ENCODE measurements at places on chromosomes 6 and 20.

GRCh38 chr20:46307139-46307998, 929 bp downstream of the CDH22 start:
- peak; percentile 73 for DNase-seq

DNA sequence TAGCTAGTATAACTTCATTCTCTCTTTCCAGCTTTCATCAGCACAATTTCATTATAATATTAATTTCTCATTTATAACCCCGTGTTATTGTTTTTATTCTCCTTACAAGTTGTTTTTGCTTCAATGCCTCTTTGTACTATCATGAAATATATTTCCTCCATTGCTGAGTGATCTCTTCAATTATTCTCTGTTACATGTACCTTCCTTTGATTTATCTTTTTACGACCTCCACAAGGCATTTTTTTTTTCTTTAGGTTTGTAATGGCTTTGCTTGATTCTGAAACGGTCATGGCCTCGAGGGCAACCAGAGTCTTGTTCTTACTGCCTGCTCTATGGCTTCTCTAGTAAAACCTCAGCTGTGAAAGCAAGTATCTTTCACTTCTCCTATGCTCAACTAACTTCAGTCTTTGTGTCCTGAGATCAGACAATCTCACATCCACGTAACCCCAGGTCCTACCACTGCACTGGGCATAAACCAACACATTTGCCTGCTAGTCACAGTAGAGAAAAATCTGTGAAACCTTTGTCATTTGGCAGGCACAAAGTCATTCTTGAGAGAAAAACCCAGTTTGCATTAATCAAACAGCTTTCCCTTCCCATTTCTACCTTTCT, 119.9 kb downstream of the UST start:
- no peak for DNase-seq

DNA sequence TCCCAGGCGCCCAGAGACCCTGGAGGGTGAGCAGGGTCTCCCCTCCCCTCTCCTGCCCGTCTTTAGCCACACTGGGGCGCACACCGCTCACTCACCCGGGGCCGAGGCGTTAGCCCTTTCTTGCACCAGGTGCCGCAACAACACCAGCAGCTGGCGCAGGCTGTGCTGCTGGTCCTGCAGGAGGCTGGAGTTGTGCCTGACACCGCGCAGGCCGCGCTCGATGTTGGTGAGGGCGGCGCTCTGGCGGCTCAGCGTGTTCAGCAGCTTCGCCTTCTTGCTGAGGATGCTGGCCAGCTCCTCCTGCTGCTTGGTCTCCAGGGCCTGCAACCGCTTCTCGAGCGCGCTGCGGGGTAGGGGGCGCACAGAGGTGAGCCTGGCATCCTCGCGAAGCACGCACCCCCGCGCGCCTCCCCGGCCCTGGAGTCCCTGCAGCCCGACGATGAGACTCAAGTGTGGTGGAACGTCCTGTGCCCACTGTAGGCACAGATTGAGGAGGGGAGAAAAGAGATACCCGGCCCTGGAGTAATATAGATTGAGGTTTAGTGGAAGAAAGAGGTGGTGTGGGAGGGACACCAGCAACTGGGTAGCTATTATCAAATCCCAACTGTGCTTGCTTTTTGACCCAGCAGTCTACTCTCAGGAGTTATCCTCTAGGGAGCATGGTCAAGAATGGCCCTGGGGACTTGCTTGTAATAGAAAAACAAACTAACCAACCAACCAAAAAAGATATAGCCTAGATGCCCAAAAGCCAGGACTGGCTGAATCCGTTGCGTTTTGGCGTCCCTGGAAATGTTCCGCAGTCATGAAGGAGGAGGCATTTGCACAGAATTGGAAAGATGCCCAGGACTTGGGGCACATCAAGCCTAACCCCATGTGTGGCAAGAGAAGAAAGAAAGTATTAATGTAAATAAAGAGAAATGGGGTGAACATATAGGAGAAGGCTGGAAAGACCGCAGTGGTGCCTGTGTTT, 30.9 kb downstream of the ANGPT4 start:
- DNase-seq = no peak

GRCh38 chr20:6673071-6673470, 94.4 kb upstream of the BMP2 start:
- no peak for DNase-seq

- no peak for DNase-seq
Measured at GRCh38 chr20:48287021-48287494, 501.8 kb upstream of the SULF2 start.

- no peak for DNase-seq
Measured at GRCh38 chr20:42083280-42083679, 465.1 kb upstream of the CHD6 start.

DNA sequence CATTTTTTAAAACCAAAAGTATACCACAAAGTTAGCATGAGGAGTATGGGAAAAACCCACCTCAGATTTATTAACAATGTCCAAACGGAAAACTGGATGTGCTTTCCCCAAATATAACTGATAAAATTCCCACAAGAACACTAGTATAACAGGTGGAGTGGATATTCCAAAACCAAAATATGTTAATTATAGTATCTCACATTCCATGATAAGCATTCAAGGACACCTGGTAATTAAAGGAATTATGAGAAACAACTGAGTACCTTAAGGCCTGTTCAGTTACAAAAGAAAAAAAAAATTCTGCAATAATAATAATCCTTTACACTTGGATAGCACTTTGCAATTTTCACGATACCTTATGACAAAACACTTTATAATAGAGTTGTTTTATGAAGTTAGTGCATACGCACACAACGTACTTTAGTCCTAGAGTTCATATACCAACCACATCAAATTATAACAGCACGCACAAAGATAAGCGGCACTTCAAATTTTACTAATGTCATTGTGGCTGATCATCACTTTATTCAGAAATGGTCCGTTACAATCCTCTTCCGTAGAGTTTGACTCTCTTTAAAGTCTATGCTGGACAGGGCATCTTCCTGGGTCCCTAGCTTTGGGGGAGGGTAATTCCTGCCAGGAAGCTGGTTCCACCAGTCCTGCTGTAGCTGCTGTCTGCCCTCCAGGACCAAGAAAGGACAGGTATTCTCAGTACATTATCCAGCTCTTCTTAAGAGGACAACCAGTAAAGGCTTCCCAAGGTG, 1.7 kb downstream of the CDK19 start:
- no peak for DNase-seq

GRCh38 chr6:92779746-92780145, 639.6 kb downstream of the EPHA7 start:
- no peak for DNase-seq

- no peak for DNase-seq
Measured at GRCh38 chr6:130122243-130122642, 100.5 kb downstream of the SAMD3 start.

- DNase-seq = no peak
Measured at GRCh38 chr6:37615564-37616340, 81.9 kb downstream of the MDGA1 start.

DNA sequence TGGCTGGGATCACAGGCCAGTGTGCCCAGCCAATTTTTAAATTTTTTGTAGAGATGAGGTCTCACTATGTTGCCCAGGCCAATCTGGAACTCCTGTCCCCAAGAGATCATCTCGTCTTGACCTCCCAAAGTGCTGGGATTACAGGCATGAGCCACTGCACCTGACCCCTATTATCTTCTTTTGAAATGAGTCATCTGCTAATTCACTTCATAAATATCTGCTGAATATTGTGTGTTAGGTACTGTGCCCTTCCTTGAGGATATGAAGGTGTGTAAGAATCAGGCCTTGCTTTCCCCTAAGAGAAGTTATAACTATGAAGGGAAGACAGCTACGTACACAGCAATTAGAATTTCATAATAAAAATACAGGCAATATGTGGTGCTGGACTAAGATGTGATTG, 8.2 kb downstream of the ATRN start:
- no peak for DNase-seq

DNA sequence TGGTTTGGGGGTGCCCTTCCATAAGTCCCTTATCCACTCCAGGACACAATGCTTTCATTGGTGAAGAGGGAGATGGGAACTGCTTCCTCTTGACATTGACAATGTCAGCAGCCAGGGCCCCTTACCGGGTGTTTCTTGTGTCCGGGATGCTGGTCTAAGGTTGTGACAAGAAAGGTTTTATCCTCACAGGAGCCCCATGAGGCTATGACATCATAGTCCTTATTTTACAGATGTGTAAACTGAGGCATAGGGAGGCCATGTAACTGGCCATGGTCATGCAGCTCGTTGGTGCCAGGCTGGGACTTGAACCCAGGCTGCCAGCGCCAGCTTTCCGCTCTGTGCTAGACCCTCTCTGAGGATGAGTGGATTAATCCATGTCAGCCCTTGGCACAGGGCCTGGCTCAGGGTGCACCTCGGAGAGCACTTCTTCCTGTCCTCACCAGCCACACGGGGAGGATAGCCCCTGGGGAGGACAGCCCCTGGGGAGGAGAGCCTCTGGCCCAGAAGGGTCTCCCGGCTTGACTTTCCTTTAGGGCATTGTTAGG, 157.3 kb downstream of the SYCP2 start:
- no peak for DNase-seq

GRCh38 chr20:44594730-44595129, 12.4 kb downstream of the PKIG start:
- DNase-seq = no peak

DNA sequence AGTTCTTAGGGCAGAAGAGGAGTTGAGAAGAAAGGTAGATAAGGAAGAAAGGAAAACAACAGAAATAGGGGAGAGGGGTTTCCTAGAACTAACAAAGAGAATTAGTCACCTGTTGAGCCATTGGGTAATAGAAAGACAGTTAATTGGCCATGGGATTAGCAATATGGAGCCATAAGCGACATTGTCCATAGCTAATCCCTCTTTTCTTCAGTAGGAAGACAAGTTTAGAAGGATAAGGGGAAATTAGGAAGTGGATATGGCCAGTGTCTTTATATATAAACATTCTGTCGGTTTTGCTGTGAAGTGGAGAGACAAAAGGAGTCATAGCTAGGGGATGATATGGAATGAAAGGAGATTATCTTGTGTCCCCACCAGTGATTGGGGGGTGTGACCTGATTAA, 43.9 kb upstream of the COL10A1 start:
- DNase-seq = no peak

- DNase-seq = no peak
Measured at GRCh38 chr6:3894590-3895311, 45.6 kb downstream of the FAM50B start.

GRCh38 chr6:24699521-24700359, 19.2 kb downstream of the C6orf62 start:
- DNase-seq = peak; percentile 26

DNA sequence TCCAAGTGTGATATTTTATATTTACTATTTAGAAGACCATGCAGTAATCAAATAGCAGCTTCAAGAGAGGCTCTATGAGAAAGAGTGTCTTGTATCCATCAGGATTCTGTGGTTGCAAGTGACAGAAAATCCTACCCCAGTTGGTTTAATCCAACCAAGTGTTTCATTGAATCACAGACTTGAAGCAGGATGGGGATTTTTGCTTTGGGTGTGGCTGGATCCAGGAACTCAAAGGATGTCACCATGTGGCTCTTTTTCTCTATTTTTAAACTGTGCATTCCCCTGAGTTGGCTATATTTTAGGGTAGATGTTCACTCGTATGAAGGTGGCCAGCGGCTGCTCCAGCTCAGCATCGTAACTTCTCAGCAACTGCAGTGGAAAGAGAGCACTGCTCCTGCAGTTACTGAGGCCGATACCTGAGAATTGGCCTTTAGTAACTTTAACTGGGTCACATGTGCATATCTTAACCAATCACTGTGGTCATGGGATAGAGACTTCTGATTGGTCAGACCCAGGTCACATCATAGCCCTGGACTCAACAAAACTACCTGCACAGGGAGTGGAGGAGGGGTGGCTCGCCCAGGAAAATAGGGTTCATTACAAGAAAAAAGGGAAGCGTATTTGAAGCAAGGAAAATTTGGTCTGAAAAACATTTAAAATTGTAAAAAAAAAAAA, 396.1 kb upstream of the SULF2 start:
- no peak for DNase-seq

DNA sequence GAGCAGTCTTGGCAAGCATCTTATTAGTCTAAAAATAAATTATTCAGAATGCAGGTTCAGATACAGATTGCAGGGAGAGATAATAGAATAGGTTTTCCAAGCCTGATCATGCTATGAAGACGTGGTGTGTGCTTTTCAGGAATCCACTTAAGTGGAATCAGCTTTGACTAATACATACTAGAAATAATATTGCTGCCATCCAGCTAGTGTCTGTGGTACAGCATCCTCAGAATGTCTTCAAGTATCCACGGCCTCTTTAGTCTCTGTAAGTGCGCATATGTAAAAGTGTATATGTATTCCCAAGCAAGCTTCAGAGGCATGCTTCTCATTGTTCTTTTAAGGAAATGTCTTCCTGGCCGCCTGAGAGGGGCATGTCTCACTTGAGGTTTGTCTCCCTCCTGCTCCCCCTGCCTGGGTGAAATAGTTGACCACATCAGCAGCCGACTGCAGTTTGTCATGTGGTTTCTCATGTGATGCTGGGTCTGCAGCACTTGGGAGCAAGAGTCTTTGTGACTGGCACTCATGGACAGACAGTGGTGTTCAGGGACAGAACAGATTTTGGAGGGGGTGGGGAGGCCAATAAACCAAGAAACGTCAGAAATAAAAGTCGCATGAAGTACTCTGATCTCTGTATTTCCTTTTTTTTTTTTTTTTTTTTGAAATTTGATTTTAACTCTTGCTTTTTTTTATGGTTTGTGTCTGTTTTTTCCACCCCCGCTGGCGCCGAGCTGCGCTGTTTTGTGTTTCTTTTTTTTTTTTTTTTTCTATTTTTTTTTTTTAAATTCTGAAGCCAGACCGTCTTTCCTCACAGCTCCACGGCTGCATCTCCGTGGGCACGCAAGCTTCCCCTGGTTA, 150.8 kb downstream of the PRL start:
- no peak for DNase-seq

GRCh38 chr6:16205377-16206144, 32.8 kb upstream of the GMPR start:
- DNase-seq = no peak

DNA sequence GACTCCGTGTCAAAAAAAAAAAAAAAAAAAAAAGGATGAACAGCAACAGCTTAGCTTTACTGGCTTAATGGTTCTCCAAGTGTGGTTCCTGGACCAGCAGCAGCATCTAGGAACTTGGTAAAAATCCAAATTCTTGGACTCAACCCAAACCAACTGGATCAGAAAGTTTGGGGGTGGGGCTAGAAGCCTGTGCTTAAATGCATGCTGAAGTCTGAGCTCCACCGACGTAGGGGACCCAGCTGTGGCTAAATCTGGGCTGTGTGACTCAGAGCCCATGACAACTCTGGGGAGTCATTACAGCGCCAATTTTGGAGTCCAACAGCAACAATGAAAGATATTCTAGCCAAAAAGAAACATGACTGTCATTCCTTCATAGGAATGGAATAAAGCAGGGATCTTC, 13.6 kb upstream of the CHD6 start:
- DNase-seq = no peak

Data from activated CD4-positive, alpha-beta T cell treated with anti-CD3 and anti-CD28 coated beads, Interleukin-2, Interleukin-4, amounts not matched to agents 100 ng/mL and 50 ng/mL, durations not matched to agents 16 hours and 8 hours (primary cell).